ENCODE measurements at places on chromosomes 5 and 9.
A peak's percentile ranks its signal among the peaks of the same experiment; 100 is the strongest.

DNA sequence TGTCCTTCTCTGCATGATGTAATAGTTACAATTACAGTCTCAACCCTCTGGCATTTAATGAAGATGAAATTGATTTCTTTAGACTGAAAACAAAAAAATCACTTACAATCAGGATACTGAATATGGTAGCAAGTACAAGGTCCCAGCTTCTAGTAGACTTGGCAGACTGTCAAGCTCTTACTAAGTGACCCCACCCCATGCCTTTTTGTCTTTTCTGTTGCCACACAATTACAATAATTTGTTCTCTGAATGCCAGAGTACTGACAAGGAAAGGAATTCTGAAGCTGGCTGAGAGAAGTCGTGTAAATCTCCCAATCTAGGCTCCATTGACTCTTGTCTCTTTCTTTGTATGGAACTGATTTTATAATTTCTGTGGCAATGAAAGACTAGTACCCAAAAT is 154.2 kb downstream of the TMC1 start:
- no peak for DNase-seq

- no peak for DNase-seq
Observed at GRCh38 chr5:14097998-14098471, 45.1 kb upstream of the TRIO start.

DNA sequence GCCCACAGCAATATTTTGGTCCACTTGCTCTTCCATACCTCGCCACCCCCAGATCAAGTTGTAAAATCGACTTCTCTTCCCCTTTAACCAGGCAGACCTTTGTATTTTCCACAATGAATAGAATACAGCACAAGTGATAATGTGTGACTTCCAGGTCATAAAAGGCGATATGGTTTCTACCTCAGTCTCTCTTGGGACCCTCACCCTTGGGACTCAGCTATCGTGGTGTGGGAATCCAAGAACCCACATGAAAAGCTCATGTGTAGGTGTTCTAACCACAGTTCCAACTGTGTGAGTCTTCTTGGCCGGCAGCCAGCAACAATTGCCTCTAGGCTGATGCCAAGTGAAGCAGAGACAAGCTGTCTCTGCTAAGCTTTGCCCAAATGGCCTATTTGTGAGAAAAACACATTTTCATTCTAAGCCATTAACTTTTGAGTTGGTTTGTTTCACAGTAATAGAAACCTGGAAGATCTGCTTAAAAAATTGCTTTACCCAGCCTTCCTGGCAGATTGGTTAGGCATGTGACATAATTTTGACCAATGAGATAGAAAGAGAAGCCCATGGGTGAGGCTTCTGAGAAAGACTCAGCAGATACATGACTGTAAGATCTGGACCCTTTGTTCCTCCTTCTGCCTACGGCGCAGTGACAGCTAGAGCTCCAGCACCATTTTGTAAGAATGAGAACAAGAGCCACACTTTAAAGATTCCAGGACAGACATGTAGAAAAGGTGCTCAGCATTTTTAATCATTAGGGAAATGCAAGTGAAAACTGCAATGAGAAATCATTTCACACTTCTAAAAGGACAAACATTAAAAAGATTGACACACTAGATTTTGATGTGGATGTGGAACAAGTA is 18.3 kb upstream of the MLLT3 start:
- peak; percentile 38 for DNase-seq

- DNase-seq = no peak
Observed at GRCh38 chr9:81819859-81820546, 108.2 kb upstream of the SPATA31D4 start.

DNA sequence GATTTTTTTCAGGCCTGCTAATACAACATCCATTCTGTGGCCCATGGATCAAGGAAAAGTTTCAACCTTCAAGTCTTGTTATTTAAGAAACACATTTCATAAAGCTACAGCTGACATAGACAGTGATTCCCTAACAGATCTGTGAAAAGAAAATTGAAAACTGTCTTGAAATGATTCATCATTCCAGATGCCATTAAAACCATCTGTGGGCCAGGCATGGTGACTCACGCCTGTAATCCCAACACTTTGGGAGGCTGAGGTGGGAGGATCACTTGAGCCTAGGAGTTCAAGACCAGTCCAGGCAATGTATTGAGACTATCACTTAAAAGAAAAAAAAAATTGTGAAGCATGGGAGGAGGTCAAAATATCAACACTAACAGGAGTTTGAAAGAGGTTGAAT is 6.0 kb downstream of the RAPGEF6 start:
- no peak for DNase-seq

- DNase-seq = no peak
Observed at GRCh38 chr5:101997235-101997634, 298.8 kb downstream of the SLCO4C1 start.

DNA sequence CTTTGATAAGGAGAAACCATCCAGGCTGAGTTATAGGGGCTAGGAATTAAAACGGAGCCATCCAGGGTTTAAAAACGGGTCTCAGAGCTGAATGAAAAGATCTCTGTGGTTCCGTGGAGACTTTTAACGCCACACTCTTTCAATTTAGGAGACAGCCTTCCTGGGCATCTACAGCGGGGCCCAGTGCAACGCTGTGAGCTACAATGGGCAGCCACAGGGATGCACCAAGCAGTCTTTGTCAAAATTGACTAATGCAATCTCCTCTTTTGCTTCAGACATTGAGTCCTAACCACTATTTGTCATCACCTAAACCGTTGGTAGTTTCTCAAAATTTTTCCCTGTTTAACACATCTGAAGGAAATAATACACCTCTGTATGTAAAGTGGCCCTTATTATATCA is 96.6 kb upstream of the ABCA1 start:
- DNase-seq = no peak

GRCh38 chr9:75010570-75010969 is 17.5 kb downstream of the CARNMT1 start:
- DNase-seq = no peak

- no peak for DNase-seq
Observed at GRCh38 chr9:34555002-34555348, 32.2 kb upstream of the ENHO start.

- no peak for DNase-seq
Observed at GRCh38 chr9:124940521-124940893, 376 bp downstream of the GOLGA1 start.

DNA sequence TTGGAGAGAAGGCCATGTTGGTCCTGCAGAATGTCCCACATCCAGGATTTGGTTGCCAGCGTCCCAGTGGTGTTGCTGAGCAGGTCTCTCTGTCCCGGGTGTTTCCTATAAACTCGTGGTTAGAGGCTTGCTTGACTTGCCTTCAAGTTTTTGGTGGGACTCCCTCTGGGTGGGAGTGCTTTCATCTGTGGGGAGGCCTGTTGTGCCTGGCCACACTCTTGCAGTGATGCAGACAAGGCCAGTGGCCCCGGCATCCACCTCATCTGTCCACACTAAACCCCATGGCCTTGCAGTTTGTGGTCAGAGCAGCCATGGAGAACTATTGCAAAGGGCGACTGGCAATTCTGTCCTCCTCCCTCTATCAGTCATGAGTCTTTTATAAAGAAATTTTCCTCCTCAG is 71.8 kb downstream of the PHF2 start:
- DNase-seq = no peak

DNA sequence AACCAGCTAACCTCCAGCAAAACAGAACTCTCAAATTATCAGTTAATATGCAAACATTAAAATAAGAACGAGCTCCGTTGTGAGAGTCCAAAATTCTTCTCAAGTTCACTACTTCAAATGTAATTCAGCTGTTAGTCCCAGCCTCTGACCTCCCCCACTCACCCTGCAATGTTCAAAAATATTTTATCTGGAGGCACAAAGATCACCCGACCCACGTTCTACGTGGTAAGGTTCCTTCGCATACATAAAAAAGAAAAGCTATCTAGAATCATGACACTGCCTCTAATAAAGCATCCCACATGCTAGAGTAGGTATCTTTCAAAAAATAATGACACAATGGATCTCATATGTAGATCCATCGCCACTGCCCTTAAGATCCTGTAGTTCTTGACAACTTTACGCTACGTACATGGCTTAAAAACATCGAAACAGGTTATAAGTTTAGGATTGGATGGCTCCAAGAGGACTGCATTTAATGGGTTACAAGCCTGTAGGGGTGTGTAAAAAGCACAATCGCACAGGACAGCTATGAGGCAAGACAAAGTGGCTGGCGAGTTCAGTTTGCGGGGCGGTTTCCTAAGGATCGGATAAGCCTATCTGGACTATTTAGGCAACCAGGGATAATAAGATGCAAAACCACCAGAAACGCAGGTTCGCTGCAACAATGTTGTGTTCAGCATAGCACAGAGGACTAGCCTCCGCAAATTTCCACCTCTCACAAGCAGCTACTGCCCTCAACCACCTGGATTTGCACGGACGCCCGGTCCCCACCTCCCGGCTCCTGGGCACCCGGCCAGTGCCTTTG is 969 bp downstream of the CLK4 start:
- DNase-seq = no peak

DNA sequence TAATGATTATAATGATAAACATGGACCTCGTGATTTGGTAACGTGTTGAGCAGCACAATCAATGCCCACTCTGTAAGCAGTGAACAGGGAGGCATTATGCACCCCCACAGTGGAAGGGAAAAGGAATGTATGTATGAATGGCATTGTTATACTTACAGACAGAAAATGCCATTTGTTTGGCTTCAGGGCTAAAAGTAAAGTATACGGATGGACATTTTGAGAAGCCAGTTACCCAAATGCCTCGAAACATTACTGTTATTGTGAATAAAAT is 260.2 kb upstream of the PPP1R2B start:
- DNase-seq = no peak

DNA sequence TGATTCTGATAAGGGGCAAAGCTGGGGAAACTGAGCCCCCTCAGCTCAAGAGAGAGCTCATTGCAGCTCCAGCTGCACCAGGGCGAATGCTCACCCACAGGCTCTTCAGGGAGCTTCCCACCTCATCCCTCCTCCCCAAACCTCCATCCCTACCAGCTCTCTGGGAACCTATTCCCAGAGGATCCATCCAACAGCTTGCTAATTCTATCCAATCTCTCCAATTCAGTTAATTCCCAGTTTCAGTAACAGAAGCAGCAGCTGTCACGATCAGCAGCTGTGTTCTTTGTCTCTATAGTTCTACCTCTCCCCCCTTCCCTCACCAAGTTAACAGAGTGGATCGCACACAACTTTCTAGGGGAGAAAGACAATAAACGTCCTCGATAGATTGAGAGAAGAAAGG is 135.5 kb upstream of the EFNA5 start:
- no peak for DNase-seq

- DNase-seq = no peak
Observed at GRCh38 chr5:55600497-55601203, 65.9 kb upstream of the PLPP1 start.

GRCh38 chr5:15393146-15393545 is 106.8 kb upstream of the FBXL7 start:
- DNase-seq = no peak

DNA sequence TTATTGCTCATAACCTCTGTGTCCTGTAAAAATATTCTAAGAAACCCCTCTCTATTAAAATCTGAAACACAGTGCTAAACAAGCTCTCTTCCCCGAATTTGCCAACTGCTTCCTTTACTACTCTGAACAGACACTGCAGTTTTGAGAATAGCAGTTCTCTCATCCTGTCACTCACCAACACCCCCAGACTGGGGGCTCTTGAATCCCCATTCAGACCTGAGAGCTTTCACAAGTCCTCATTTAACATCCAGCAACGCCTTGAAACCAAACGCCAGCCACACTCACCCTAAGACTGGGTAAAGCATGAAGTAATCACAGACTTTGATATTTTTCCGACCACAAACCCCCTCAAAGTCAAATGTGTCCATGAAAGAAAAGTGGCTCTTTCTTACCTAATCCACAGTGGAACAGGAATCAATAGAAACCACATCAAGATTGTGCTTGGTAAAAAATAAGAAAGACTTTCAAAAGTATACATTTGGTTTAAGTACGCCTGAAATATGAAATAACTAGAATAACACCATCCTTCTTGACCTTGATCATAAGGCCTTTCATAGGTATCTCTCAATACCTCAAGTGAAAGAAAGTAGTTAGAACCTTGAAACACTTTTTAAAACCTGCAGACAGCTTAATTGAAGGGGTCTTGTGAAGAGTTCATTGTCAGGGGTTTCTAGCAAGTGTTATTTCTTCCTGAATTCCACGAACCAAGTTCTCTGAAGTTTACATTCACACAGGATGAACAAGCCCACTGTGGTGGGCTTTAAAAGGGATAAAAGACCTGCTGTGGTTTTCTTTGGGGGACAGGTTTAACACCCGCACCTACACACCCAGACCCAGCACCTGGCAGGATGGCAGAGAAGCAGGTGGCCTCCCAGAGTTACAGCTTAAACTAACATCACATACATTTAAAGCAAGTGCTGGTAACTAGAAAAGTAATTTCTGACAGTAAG is 412.6 kb downstream of the MLLT3 start:
- peak; percentile 38 for DNase-seq

GRCh38 chr5:153130296-153130695 is 360.2 kb upstream of the GRIA1 start:
- DNase-seq = no peak

- no peak for DNase-seq
Observed at GRCh38 chr5:126438267-126438666, 15.1 kb downstream of the GRAMD2B start.

- DNase-seq = no peak
Observed at GRCh38 chr5:94181895-94182294, 436.5 kb downstream of the KIAA0825 start.

- DNase-seq = no peak
Observed at GRCh38 chr5:1014781-1015221, 6.2 kb downstream of the NKD2 start.

DNA sequence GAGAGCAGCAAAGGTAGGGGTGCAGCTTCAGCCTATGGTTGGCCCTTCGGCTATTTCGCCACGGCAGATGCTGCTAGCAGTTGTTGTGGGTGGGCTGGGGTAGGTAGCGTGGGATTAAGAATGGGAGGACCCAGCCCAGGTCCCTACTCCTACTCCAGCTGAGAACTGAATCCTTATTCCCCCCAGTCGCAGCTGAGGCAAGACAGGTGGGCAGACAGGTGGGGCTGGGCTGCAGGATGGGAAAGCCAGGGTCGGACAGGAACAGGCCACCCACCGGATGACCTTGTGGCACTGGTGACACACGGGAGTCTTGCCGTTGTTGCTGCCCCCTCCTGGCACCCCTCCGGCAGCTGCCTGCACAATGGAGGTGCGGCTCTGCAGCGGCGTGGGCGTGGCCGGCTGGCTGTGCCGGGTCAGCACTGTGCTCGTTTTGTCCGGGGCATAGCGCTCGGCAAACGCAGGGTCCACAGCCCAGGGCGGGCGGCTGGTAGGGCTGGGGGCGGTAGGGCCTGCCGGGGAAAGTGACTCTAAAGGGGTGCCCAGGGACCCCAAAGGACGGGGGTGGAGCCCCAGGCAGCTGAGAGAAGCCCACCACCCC is 8.2 kb downstream of the PDLIM7 start:
- DNase-seq = no peak

- no peak for DNase-seq
Observed at GRCh38 chr9:134989206-134990065, 71.7 kb upstream of the FCN1 start.

GRCh38 chr9:134563397-134563796 is 78.2 kb upstream of the COL5A1 start:
- DNase-seq = no peak

All from activated CD8-positive, alpha-beta memory T cell treated with anti-CD3 and anti-CD28 coated beads for 48 hours (primary cell).